GOT3 (cell line): ENCODE measurements at places on chromosomes 5 and 9.

DNA sequence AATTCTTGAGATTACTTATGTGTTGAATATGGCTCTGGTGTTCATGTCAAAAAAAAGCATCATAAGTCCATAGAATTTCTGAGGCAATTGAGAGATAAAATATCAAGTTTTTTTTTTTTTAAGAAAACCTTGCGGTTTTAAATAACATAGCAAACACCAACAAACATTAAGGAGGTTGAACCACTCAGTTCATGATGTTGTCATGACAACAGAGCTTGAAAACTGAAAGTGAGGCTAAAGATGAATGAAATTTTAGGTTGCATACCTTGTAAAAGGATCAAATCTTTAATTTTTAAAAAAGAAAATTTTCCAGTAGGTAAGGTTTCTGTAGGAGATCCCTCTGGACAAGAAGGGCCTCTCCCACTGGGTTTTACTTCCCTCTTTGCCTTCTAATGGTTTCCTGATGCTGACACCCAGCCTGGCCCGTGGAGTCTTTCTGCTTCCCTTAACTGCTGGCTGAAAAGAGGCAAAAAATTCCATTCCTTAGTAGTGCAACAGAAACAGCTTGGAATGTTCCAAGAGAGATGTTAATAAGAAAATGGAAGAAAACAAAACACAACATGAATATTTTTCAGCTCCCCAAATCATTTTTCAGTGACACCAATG lies 60.0 kb upstream of the FER start:
- DNase-seq: no peak

GRCh38 chr5:141623186-141623585 lies 4.4 kb upstream of the DIAPH1 start:
- no peak for DNase-seq

GRCh38 chr5:138180183-138180782 lies 1.4 kb downstream of the KIF20A start:
- no peak for DNase-seq

GRCh38 chr5:30194595-30194994 lies 998.9 kb upstream of the CDH6 start:
- no peak for DNase-seq

GRCh38 chr5:35988529-35988928 lies 2.7 kb downstream of the UGT3A1 start:
- no peak for DNase-seq

DNA sequence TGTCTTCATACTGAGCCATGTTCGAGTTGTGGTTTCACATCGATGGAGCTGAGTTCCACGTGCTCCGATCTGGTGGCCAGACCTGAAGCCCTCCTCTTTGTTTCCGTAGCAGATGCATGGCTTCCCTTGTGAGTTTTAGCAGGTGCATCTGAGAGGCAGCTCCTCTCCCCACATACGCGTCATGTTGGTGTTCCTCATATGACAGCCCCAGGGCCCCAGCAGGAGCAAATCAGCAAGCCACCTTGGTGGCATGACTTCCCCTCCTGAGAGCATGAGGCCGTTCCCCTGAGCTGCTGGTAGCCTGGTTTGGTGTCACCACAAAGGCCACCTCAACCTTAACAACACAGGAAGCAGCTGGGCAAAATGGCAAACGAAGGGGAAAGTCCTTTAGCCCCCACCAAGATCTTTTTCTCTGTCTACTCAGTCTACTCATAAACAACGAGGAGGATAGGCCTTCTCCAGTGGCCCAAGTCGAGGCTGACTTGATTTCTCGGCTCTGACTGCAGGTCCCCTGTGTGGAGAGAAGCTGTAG lies 5.9 kb downstream of the CYFIP2 start:
- no peak for DNase-seq

DNA sequence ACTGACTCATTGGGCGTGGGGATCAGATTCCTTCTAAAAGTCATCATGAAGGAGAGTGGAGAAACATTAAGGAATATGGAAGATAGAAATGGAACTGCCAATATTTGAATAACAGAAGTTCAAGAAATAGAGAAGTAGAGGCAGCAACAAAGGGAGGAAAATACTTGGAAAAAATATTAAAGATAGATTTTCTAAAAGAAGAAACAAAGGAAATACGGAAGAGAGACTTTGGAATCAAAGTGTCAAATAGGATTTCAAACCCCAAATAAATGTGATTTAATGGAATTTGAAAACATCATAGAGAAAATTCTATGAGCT lies 605.1 kb upstream of the KLF4 start:
- no peak for DNase-seq

DNA sequence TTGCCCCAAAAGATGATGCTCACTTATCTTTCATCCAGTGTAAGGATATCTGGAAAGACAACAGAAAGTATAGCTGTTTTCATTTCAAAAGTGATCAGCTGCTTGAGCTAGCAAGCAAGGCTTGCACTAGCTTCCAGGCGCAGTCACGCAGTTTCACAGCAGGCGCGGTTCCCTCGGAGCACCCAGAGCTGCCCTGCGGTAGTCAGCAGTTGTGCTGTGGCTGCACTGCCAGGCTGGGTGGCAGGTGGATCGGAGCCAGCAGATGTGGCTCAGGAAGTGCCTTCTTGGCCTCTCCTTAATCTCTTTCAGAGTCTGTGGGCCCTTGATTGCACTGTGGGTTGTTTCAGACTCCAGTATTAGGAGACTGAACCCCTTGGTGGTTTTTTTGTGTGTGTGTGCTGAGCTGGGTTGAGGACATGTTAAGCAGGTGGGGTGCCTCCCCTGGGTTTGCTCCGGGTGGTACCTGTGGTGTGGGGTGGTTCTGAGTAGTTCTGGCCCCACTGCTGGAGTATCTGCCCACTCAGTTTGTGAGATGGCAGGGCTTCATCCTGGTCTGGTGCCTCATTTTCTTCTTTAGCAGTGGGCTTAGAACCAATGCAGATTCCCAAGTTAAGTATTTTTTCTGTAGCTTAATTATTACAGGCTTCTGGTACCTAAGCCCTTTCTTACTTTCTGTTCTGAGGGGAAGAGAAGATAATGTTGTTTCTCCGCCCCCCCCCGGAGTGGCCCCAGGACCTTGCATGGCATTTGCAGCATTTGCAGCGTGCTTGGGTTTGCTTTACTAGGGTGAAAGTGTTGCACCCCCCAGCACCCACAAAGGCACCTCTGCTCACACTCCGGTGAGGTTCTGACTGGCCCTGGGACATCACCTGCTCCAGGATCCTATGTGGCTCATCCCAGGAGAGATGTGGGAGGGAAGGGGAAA lies 16.4 kb downstream of the TENT4A start:
- no peak for DNase-seq

- DNase-seq: no peak
Observed at GRCh38 chr5:172641359-172642050, 442 bp downstream of the NEURL1B start.

DNA sequence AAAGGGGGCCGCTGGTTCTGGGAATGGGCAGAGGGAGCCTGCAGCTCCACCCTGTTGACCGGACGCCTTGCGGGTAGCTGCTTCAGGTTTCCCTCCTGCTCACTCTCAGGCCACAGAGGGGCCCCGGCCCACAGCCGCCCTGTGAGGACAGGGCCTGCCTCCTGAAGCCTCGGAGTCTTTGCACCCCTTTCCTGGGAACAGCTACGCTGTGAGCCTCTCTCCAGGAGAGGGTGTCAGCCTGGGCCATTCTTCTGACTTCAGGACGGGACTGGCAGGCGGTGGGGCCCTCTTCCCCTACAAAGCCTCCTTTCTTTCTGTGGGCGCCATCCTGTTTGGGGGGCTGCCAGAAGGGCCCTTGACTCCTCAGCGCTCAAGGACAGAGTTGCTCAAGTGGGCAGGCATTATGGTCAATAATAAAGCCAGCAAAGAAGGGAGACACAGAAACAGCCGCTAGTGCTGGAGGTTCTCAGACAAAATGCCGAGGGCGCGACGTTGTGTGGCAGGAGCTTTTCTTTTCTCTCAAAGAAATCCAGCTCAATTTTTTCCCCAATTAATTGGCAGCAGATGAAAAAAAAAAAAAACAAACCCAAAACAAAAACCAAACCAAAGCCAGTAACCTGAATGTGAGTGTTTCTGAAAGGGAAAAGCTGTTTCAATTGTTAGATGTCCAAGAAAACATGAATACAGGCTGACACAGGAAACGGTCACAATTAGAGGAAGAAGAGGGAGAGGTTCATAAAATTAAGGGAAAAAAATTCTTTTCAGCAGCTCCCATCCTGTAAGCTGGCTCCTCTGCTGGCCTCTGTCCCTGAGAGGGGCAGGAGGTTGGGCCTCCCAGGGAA lies 12.8 kb upstream of the SLC25A51 start:
- no peak for DNase-seq

DNA sequence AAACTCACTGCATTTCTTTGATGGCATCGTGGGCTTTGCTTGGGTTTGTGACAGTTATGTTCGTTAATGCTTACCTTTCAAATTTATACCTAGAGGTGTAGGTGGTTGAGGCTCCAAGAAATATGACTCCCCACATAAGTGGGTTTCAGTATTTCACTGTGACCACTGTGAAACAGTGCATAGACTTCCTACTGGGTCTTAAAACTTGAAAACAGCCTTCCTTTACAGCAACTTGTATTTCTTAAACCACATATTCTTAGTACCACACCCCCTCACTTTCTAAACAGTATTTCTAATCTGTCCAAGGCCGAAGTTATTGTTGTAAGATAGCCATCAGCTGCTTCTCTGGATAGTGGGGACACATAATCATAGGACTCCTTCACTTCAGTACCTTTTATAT lies 48.3 kb downstream of the TMEFF1 start:
- no peak for DNase-seq

DNA sequence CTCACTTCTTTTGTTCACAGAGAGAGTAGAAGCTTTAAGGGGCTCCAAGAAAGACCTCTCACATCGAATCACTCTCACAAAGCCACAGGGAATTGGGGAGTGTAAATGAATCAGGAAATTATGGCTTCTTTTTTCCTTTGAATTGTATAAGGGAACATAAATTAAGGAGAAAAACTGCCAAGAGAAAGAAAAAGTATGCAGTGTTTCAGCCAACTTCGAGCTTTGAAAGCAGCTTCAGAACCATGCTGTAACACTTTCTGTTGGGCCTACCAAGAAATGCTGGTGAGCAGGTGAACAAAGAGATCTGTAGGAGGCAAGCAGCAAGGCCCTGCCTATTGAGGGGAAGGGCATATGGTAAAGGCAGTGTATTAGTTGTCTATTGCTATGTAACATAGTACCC lies 33.4 kb upstream of the CTNNA1 start:
- DNase-seq: no peak

DNA sequence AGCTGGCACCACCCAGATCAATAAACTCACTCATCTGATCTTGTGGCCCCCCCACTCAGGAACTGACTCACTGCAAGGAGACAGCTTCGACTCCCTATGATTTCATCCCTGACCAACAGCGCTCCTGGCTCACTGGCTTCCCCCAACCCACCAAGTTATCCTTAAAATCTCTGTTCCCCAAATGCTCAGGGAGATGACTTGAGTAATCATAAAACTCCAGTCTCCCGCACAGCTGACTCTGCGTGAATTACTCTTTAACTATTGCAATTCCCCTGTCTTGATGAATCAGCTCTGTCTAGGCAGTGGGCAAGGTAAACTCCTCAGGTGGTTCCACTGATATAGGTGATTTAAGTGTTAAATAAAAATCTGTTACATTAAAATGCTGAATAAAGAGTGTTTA lies 1.9 kb upstream of the TRIM32 start:
- no peak for DNase-seq

DNA sequence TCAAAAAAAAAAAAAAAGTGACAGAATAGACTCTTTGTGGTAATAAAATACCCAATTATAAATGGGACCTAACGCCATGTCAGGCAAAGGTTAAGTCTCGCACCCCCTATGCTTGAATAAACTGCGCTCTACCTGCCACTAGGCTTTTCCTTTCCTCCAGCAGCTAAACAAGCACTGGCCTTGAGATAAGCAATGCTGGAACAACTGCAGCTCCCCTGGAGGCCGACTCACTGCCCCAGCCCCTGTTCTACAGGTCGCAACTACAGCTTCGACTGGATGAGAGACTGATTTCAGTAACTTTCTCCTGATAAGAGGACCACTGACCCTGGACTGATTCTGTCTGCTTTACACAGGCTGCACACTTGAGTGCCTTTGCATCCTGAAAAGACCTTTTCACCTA lies 210.2 kb downstream of the HSPA4 start:
- DNase-seq: no peak

GRCh38 chr9:110599468-110599867 lies 19.9 kb upstream of the SVEP1 start:
- no peak for DNase-seq

DNA sequence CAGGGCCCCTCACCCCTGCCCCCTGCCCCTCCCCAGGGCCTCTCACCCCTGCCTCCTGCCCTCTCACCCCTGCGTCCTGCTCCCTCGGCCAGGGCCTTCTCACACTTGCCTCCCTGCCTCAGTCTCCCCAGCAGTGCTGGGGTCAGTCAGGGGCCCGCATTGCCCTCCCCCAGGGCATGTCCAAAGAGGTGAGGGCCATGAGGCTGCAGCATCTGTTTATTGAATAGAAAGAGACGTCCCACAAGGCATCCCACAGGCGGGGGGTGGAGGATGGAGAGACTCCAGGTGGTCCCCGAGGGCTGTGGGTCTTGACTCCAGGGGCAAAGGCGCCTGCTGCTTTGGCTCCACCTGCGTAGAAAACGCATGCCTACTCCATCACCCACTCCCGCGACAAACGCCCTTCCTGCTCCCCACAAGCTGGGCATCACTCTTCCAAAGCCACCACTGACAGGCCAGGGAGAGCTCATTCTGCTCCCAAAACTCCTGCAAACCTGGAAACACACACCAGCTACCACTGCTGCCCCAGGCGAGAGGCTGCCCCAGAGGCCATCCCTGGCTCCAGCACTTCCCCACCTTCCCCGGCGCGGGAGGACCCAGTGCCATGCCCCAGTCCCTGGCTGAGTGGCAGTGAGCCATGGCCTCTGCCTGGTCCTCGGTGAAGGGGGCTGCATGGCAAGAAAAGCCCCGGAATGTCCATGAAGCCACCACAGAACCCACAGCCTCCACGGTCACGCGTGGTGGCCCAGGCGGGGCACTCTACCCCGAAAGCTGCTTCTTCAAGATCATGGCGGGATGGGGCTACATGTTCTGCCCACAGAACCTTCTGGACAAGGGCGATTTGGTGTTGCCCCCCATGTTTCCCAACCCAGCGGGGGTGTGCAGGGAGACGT lies 1.6 kb upstream of the LCN8 start:
- DNase-seq: no peak

DNA sequence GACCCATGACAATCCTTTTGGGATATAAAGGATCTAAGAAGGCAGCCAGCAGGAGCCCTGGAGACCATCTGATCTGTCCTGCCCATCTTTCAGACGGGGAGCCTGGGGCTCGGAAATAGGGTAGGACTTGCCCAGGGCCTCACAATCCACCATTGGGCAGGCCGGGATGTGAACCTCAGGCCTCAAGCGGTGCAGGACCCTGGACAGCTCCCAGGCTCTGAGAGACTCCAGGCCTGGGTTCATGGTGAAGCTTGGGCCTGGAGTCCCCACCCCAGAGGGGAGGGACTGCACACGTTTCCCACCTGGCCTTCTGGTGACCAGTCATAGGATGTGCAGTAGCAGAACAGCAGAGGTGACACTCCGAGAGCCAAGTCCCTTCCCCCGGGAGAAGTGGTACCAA lies 36.6 kb upstream of the RAPGEF1 start:
- no peak for DNase-seq

DNA sequence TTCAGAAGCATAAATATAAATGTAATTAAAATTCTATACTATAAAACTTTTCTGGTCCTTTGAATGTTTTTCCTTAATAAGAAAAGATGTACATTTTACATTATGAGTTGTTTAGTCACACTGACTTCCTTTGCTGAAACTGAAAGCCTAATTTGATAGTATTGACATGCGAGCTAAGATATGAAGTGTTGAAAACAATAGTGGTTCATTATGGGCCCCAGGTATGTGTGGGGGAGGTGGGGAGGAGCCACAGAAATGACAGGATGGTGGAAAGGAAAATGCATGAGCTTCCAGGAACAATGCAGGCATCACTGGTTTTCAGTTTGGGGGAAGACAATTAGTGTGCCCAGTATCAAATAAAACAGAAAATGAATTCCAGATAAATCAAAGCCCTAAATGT lies 35.4 kb upstream of the RLN1 start:
- DNase-seq: no peak
